ENCODE measurements at places on chromosomes 6 and 20.

DNA sequence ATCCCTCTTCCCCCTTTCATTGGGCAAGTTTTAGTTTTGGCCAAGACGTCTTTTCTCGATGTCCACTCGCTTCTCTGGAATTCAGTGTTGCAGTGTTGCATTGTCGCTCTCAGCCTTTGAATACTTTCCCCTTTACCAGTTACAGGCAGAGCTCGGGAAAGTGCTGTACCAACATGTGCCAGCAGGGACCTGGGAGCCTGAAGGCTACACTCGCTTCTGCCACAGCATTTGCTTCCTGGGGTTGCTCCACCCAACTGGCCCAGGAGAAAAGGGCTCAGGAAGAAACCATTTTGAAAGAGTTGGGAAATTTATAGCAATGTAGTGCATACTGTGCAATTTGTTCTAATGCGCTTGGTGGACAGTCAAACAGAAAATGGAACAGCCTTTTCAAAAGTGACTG lies 78.6 kb downstream of the LINC00237 start:
- no peak for DNase-seq

DNA sequence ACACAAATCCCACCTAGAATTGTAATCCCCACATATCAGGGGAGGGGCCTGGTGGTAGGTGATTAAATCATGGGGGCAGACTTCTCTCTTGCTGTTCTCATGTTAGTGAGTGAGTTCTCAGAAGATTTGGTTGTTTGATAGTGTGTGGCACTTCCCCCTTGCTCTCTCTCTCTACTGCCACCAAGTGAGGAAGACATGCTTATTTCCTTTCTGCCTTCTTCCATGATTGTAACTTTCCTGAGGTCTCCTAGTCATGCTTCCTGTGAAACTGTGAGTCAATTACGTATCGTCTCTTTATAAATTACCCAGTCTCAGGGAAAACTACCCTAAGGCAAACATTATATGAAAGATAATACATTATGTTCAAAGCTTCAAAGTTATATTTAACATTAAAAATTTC lies 1297.5 kb upstream of the CITED2 start:
- DNase-seq: no peak

DNA sequence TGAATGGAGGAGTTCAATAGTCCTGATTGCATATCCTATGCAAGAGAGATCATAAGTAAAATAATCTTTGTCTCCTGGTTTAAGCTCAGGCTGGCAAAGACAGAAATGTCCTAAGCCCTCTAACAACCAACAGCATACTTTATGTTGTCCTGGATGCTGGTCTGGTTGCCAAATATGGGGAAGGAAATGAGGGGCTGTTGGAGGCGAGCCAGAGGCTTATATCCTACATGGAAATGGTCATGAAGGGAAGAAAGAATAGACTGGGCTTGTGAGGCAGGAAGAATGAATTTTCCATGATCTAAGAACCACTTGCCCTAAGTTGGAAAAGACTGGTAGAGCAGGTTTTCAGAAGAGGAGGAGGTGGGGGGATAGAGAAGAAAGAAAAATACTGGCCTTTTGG lies 237.1 kb downstream of the SMOC2 start:
- no peak for DNase-seq

- no peak for DNase-seq
These were observed 30.1 kb downstream of the PCMT1 start for GRCh38 chr6:149779644-149779963.

- DNase-seq: no peak
These were observed 106.7 kb downstream of the SLX4IP start for GRCh38 chr20:10541668-10542411.

Measured in GOT3 (cell line).